ENCODE measurements at places on chromosomes 11 and 22.

DNA sequence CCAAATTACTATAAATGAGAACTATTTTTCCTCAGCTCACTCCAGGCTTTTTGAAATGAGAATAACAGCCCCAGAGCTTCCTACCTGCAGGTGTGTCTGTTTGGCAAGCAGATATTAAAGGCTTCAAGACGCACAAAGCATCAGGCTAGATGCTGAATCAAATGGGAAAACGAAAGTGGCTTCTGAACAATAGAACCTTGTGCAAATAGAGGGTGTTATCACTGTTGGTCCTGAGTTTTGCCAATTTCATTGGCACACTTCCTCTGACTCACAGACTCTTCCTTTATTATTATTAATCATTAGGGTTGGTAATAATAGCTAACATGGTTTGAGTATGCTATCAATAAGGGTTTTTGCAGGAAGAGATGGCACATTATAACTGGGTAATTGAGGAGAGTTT lies 13.4 kb downstream of the SYT13 start:
- no peak for DNase-seq

DNA sequence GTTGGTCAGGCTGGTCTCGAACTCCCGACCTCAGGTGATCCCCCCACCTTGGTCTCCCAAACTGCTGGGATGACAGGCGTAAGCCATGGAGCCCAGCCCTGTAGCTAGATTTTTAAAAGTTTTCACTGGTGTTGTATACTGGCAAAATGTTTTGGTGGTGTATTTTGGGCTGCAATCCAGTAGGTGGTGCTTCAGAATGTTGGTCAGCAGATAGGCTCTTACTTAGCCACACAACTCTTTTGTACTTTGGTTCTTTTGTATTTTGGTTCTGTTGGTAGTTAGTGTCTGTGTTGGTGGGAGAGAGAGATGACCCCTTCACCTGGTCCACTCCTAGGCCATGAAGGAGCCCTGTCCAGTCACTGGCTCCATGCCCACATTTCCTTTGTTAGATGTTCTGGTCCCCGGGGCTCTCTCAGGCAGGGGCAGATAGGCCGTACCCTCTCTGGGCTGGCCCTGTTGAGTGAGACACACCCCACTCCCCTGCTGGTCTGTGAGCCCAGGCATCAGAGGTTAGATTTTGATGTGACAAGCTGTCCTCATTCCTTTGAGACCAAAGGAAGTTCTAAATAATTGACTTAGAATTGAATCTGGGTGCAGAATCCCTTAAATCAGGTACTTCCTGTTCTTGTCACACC lies 123.8 kb downstream of the DDX10 start:
- DNase-seq = peak; percentile 42

DNA sequence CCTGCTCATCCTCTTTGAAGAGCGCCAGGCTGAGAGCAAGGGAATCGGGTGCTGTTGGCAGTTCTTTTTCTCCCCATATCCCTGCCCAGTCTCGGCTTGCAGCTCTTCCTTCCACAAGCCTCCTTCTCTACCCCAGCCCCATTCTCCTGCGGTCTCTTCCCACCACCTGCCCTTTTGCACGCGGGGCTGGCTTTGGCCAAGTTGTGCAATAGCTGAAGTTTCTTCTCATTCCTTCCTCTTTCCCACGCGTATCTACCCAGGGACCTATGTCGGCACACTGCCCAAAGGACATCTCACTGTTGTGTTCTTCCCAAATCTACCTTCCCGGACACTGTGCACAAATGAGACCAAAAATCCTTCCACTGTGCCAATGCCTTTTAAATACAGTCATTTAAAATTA lies 22.3 kb upstream of the HTR3A start:
- DNase-seq = no peak

GRCh38 chr22:21714786-21715185 lies 20.8 kb downstream of the YPEL1 start:
- DNase-seq = no peak

DNA sequence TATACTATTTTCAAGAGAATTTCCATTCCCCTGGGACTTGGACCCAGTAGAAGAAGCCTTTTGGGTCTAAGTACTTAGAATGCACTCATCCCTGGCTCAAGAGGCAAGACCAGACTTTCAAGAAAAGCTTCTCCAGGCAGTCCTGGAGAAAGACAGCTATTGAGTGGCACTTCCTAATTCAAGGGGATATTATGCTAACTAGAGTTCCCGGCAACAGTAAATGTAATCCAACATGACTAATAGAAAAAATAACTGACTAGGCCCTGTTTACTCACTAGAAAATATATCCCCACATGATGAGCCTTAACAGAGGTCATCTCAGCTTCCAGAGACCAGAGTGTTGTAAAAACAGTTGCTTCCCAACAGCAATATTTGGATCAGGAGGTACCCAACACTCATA lies 47.2 kb upstream of the AKIP1 start:
- DNase-seq = no peak

DNA sequence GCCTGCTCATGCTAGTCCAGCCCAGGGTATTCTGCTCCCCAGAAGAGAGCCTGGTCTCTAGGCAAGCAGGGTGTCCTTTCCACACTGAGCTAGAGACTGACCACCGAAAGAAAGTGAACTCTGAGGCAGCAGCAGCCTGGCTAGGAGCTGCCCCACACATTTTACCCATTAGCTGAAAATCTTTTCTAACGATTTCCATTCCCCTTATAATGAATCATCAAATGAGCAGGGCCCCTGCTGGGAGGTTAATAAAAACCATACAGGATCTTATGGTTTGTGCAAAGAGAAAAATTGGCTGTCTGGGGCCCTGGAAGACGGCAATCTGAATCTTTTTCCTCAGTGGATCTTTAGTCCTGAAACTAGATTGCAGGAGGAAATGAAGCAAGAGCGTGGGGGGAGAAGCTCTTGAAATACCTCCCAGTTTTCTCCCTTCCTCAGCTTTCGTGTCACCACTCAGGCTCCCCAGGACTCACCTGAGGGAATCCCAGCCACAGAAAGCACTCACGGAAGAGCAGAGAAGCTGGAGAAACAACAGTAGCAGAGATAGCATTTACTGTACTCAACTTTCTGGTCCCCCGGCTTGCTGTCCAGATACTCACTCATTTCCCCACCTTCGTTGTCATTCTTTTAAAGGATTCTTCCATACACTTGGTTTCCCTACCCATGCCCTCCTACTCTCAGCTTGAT lies 74.7 kb upstream of the CD44 start:
- DNase-seq = no peak

DNA sequence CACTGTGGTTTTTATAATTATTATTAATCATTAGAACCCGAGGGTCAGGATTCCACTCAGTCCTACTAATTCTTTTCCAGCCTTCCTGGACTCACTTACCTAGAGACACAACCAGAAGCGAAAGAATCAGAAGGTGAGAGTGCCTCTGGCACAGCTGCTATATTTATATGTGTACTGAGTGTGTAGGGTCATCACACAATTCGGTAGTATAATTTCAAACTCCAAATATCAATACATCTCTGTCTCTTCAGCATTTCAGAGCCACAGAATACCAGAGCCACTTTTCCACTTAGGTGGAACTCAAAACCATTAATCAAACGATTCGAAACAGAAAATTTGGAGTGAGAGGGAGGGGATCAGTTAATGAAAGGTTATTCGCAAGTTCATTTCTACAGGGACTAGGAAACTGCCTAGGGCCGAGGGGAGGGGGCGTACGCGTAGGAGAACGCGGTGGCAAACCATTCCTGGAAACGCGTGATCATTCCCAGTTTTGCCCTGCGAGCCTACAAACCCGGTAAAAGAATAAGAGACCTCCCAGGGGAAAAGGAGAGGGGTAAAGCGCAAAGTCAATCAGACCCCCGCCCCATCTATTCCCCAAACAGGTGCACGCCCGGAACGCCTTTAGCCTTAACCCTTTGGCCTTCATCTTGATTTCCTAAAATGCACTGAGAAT lies 5.4 kb downstream of the BSX start:
- no peak for DNase-seq

GRCh38 chr11:119108146-119108856 lies 1.2 kb downstream of the C2CD2L start:
- peak; percentile 30 for DNase-seq

- DNase-seq = no peak
Observed at GRCh38 chr11:71542879-71543777, 5.1 kb upstream of the KRTAP5-9 start.

DNA sequence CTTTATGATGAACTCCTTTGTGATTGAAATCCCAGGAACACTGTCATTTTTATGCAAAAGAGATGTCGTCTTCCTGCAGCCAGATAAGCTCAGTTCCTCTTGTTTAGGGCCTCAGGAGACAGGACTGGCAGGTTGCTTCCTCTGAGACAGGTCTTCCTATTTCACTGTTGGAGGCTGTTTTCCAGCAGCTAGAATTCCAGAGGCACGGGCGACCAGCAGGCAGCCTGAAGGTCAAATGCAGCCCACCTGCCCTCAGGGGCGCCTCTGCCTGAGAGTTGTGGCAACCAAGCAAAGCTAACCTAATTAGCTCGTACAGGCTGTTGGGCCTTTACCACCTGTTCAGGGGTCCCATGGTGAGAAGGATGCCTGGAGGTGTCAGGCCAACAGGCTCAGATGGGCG lies 22.3 kb downstream of the SLC6A5 start:
- no peak for DNase-seq

- DNase-seq = no peak
Observed at GRCh38 chr11:128379587-128380580, 207.5 kb downstream of the ETS1 start.

DNA sequence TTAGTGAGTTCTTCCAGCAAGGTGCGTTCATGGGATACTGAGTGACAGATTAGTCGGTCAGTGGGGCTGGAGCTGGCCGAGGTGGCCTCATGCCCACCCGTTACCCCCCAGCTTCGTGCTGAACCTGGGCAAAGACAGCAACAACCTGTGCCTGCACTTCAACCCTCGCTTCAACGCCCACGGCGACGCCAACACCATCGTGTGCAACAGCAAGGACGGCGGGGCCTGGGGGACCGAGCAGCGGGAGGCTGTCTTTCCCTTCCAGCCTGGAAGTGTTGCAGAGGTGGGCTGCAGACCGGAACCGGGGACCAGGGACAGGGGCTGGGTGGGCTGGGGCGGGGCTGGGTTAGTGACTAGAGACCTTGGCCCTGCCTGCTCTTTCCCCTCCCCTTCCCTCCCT lies 2.9 kb downstream of the LGALS1 start:
- DNase-seq = no peak

DNA sequence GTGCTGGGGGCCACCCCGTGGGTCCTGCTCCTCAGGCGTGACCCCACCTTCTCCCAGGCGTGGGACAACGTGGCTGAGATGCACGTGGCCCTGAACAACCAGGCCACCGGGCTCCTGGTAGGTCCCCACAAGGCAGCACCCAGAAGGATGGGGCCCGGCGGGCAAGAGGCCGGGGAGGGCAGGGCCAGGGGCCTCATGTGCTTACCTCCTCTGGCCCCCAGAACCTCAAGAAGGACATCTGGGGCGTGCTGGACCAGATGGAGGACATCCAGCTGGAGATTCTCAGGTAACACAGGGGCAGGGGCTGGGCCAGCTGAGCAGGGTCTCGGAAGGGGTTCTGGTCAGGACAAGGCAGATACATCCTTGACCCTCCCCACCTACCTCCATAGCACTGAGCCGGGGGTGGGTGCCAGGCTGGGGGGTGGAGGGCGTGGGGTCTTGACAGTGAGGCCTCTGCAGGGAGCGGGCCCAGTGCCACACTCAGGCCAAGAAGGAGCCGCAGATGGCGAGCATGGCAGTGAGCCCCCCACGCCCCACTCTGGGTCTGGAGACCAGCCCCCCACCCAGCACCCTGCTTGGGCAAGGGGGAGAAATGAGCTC lies 186.3 kb downstream of the IGLL1 start:
- no peak for DNase-seq

- no peak for DNase-seq
Observed at GRCh38 chr22:35148866-35149548, 83.0 kb downstream of the ISX start.

- DNase-seq = no peak
Observed at GRCh38 chr11:6911948-6912347, 8.9 kb upstream of the OR2D3 start.

DNA sequence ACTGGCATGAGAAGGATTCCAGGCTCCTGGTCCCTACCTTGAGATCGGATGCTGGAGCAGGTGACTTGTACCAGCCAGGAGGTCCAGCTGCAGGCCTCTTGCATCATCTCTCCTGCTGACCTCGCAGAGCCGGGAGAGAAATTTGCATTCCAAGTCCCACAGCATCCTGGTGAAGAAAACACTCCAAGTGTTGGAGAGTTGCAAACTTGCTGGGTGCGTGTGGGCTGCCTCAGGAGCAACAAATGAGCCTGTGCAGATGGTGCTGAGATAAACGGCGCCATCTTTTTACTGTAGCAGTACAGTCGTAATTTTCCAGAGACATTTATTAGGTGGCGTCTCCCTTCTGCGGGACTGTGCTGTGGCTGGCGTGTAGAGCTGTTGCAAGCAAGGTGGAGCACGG lies 32.1 kb upstream of the ZBTB16 start:
- DNase-seq = no peak

GRCh38 chr11:77038029-77038824 lies 4.0 kb downstream of the B3GNT6 start:
- no peak for DNase-seq

DNA sequence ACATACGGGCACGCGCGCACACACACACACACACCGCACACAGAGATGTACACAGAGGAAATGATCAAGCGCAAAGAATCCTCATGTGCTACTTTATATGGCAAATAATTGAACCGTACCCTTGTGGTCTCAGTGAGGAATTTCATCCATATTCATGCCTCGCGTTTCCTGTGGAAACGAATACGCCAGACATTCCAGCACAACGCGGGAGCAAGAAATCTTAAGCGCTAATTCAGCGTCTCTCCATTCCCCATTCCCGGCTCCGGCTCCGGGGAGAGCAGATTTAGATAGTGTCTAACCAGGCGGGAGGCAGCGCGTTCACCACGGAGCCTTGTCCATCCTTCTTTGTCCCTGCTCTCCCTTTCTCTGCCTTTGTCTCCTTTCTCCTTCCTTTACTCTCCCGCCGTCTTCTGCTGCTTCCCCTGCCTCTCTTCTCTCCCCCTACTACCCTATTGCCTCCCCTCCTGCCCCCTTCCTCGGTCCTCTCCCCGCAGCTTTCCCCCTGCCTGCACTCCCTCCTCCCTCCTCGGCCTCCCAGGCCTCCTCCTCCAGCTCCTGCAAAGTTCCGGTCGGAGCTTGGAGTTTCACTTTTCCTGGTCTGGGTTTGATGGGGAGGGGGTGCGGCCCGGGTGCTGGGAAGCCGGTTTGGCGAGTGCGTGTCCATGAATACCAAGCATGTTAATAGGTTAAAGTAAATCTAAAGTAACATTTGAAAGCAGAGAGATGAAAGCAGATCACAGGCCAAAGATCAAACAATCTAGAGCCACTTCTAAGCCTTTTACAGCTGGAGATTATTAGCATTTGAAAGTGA lies 579.3 kb downstream of the BUD13 start:
- DNase-seq = no peak

GRCh38 chr11:35412285-35412684 lies 7.1 kb downstream of the SLC1A2 start:
- peak; percentile 32 for DNase-seq

GRCh38 chr11:46490666-46491065 lies 99.1 kb upstream of the CHRM4 start:
- DNase-seq = no peak

- no peak for DNase-seq
Observed at GRCh38 chr22:27718186-27719035, 83.1 kb downstream of the MN1 start.

GRCh38 chr11:75667255-75667830 lies 1.5 kb downstream of the MAP6 start:
- DNase-seq = no peak

GRCh38 chr11:12629601-12630313 lies 44.5 kb upstream of the TEAD1 start:
- no peak for DNase-seq

- DNase-seq = no peak
Observed at GRCh38 chr11:127679816-127680545, 679.4 kb upstream of the KIRREL3 start.

GRCh38 chr11:77470971-77471370 lies 2.9 kb downstream of the PAK1 start:
- no peak for DNase-seq

GRCh38 chr11:10407055-10407454 lies 48.0 kb upstream of the AMPD3 start:
- DNase-seq = no peak
